Caco-2 (cell line): ENCODE measurements at places on chromosomes 6 and 20. TPM values are rescaled to one million over a fixed set of nuclear protein-coding genes. Genes with fewer than 3 reads are reported as not detected.
A peak's percentile ranks its signal among the peaks of the same experiment; 100 is the strongest.

The TREML2 gene
- not detected in 2 replicates for total RNA-seq

DNA sequence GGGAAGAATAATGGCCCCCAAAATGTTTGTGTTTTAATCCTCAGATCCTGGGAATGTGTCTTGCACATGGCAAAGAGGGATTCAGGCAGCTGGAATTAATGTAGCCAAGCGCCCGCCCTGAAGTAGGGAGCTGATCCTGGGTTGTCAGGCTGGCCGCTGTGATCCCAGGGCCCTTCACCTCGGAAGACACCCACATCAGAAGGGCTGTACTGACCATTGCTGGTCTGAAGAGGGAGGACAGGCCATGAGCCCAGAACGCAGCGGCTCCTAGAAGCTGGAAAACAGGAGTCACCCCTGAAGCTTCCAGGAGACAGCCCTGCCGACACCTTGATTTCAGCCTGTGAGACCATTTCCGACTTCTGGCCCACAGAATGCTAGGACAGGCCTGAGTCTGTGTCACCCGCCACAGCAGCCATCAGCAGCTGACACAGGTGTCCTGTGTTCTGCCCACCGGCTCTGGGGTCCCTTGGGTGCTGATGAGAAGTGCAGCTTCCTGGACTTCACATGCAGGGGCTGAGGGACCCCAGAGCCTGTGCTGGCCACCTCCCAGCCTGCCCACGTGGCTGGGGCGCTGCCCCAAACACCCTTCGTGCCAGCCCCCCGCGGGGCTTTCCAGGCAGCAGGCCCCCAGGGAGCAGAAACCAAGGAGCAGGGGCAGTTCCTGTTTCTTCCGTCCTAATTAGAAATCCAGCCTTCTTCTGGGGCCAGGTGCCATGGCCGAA, 86.3 kb downstream of the ERMARD start:
- no peak for DNase-seq

The TINAG gene
- not detected in 2 replicates for total RNA-seq

DNA sequence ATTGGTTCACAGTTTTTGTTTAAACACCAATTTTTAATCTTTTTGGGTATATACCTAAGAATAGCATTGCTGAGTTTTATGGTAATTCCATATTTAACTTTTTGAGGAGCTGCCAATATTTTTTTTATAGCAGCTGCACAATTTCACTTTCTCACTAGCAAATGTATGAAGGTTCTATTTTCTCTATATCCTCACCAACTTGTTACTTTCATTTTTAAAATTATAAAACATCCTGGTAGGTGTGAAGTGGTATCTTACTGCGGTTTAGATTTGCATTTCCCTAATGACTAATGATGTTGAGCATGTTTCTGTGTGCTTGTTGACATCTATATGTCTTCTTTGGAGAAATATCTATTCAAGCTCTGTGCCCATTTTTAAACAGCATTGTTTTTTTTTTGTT, 452.1 kb downstream of the GRIK2 start:
- no peak for DNase-seq

DNA sequence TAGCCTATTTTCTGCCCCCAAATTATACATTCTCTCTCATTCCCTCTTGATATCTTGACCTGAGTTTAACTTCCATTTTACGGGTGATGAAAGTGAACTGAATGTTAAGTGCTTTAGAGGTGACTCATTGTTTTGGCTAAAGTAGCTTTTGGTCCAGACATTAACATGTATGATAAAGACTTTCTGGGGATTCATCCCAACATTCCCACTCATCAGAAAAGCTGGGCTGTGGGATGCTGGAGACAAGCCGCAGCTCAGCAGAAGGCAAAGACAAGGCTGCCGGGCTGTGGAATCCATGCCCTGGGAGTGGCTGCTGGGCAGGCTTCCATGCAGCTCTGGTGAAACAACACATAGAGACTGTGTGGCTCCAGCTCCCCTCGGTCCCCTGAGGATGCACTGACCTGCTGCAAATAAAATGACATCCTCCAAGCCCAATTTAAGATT, 89.9 kb upstream of the SYNDIG1 start:
- no peak for DNase-seq

- no peak for DNase-seq
Measured at GRCh38 chr20:63295846-63296245, 2.9 kb downstream of the COL20A1 start.

The SLC17A4 gene
- 0.36 and 0.37 TPM in 2 replicates for total RNA-seq

GRCh38 chr6:71033890-71034289, 77.0 kb upstream of the B3GAT2 start:
- no peak for DNase-seq

DNA sequence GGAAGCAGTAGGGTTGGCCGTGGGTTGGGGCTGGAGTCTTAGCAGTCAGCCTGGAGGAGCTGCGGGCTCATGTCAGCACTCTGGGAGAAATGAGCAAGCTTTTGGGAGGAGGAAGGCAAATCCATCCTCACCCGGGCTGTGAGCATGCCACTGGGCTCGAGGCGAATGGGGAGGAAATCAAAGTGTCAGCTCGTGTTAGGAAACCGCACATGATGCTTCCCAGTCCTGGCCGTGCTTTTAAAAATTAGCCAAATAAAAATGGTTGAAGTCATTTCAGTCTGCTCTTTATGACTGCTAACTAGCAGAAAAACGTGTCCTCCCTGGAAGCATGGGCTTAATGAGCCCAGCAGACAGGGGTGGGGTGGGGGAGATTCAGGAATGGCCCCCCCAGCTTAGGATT, 98.1 kb downstream of the NFATC2 start:
- no peak for DNase-seq

- no peak for DNase-seq
Measured at GRCh38 chr6:169427856-169428255, 174.2 kb upstream of the THBS2 start.

- DNase-seq, result no peak
Measured at GRCh38 chr20:7106910-7107309, 339.4 kb downstream of the BMP2 start.

DNA sequence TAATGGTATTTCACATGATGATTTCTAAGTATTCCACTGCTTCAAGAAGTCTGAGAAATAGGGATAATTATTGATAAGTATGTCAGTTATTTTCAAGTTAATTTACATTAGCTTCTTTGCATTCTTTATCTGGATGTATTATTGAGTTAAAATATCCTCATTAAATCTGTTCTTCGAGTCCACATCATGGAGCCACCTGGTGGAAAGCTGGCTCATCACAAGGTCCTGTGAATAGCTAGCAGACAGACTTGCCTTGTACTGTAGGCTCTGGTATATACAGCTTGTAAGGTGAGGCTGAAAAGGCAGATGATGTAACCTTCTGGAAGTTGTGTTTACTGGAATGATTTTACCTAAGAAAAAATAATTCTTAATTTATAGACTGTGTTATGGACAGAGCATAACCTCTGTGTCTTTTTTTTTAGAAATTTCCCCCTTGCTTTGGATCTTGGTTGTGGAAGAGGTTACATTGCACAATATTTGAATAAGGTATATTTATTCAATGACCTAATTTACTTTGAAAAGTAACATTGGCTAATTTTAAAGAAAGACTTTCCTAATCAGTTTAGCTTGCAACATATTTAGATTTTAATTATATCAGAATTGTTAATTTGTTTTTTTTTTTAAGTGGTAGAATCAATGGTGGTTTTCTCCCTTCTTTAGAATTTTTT, 3.5 kb downstream of the NDUFAF5 start:
- DNase-seq, result peak; percentile 69

- no peak for DNase-seq
Measured at GRCh38 chr20:353166-353565, 6.3 kb downstream of the NRSN2 start.

DNA sequence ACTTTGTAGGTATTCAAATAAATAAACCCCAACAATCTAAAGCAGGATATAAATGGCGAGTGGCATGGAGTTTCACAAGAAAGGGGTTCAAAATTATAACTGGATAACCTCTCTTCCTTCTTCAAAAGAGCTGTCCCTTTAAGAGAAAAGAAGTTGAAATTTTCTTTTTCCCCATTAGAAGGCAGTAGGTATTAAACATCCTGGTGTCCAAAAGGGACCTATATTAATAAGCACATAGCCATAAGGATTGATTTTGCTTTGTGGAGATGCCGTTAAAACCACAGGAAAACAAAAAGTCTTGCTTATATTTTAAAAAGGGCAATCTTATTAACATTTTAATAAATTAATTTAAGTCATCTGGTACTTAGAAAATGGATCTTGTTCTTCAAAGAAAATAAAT, 76.5 kb downstream of the LYRM4 start:
- DNase-seq, result no peak

The SPDEF gene
- total RNA-seq, result 0.67 and 0.77 TPM in 2 replicates

- DNase-seq, result no peak
Measured at GRCh38 chr6:20013066-20013861, 176.1 kb downstream of the ID4 start.

The MACROD2 gene
- total RNA-seq, result 6.4 and 7.6 TPM in 2 replicates

DNA sequence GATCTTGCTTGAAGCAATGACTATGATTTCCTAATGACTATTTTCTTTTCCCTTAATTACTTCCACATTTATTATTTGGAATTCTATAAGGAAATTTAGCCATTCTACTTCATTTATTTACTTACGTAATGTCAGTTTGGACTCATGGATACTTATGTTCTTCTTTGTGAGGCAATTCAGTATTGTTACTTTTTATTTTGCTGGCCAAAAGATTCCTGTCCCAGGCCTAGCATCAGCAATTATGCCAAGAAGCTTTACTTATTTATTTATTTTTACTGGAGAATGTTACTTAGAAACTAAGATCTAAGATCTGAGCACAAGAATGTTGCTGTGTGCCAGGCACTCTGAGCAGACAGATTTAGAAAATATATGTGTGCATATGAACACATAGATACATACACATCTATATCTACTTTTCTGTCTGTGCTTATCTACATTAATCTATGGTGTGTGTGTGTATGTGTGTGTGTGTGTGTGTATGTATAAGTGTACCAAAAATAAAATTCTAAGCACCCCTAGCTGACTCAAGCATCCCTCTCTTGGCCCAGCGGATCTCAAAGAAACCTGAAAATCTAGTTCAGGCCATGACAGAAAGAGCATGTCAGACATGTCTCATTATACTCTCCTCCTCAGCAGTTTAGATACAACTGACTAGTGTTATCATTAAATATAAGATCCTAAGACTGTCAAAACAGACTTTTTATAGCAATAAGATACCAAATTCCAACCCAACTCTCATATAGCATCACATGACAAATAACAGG, 640.0 kb upstream of the GJE1 start:
- DNase-seq, result no peak

GRCh38 chr6:159434410-159434809, 258.6 kb downstream of the SOD2 start:
- no peak for DNase-seq

The ANGPT4 gene
- not detected in 2 replicates for total RNA-seq

The ZSCAN12 gene
- 1.5 and 1.6 TPM in 2 replicates for total RNA-seq

- no peak for DNase-seq
Measured at GRCh38 chr20:58774214-58774613, 76.5 kb downstream of the GNAS-AS1 start.

GRCh38 chr6:169604076-169604475, 97.8 kb downstream of the WDR27 start:
- no peak for DNase-seq

- DNase-seq, result no peak
Measured at GRCh38 chr6:156390621-156391020, 386.6 kb upstream of the ARID1B start.

The LST1 gene
- not detected in 2 replicates for total RNA-seq

- no peak for DNase-seq
Measured at GRCh38 chr6:125315548-125315947, 13.8 kb upstream of the HDDC2 start.

The MEI4 gene
- total RNA-seq, result not detected in 2 replicates

GRCh38 chr6:3380344-3381232, 76.3 kb downstream of the SLC22A23 start:
- DNase-seq, result no peak

The SSR1 gene
- 136 and 150 TPM in 2 replicates for total RNA-seq

DNA sequence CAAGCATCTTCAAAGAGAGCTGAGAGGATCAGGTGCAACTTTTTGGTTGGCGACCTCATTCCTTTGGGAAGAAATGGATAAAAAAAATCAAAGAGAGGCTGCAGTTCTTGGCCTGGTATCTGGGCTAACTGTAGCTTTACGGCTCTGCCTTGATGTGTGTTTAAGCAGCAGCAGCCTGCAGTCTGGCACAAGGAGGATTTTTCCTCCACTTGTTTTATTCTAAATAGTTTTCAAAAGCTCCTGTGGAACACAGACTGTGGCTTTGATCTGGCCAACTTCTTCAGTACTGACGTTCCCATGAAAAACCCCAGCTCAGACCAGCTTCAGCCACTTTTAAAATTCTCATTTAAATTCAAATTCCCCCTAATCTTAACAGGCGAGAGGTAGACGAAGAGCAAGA, 137.3 kb downstream of the HDGFL1 start:
- no peak for DNase-seq

GRCh38 chr6:157825243-157825904, 2.3 kb downstream of the SNX9 start:
- DNase-seq, result peak; percentile 23

The GRIK2 gene
- total RNA-seq, result 0.29 TPM in 1 of 2 replicates, not detected in the other

- DNase-seq, result no peak
Measured at GRCh38 chr6:143842461-143842901, 657 bp upstream of the LTV1 start.

DNA sequence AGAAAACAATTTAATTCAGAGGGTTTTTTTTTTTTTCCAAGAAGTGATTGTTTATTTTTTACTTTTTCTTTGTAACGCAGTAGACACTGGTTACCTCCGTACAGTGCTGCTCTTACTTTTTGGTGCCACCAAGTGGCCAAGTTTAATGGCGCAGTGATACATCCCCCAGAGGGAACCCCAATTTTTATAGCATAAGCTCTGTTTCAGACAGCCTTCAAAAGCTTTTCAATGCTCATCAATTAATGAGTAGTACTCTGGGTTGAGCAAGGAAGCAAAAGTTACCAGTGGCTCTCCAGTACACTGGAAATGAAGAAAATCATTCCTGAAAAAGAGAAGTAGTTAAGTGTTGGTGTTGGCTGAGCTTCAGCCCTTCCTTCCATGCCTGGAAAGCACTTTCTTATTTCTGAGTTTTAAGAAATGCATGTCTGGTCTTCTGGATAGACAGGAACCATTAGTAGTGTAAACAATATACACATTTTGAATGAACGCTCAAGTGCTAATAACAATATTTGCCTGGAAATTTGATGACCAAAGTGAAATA, 129.1 kb upstream of the SMLR1 start:
- peak; percentile 41 for DNase-seq

DNA sequence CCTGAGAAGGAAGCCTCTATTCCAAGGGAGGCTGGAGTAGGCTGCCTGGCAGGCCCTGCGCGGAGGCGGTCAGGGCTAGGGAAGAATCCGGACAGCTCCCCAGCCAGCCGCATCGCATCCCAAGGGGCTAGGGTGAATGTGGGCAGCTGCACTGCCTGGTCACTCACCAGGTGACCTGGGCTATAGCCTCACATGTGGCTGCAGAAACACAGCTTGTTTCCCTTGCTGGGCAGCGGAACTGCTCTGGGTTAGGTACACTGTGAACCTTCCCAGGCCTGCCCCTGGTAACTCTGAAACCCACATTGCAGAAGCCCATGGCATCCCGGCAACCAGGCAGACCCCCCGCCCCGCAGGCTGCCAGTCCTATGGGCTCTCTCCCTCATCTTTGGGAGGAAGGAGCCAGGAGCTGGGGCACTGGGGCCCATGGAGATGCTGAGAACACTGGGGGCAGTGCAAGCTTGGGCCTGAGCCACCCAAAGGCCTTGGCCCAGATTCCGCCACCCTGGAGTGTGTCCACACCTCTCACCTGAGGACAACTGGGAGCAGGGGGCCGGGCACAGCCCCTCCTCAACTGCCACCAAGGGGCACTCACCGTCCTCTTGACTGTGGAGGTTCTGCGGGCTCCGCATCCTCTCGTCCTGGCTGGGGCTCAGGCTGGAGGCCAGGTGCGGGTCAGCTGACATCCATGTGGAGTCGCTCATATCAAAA, 111.0 kb downstream of the NOL4L start:
- no peak for DNase-seq
